ENCODE measurements at places on chromosomes 3 and 15. TPM values are rescaled to one million over a fixed set of nuclear protein-coding genes. Genes with fewer than 3 reads are reported as not detected.

IQCH gene
- total RNA-seq, result not detected

ANKRD63 gene
- total RNA-seq, result not detected

PTX3 gene
- total RNA-seq, result 9.2 TPM

ITGA11 gene
- 136 TPM for total RNA-seq

SPATA12 gene
- total RNA-seq, result not detected

GPR62 gene
- total RNA-seq, result not detected

GOLGA6L7 gene
- not detected for total RNA-seq

RTP1 gene
- total RNA-seq, result not detected

TGM5 gene
- not detected for total RNA-seq

CLDN16 gene
- not detected for total RNA-seq

CIB1 gene
- total RNA-seq, result 50.9 TPM

TERC gene
- total RNA-seq, result 260 TPM

MBD4 gene
- total RNA-seq, result 57.6 TPM

GOLGA8Q gene
- not detected for total RNA-seq

CCDC33 gene
- not detected for total RNA-seq

GRK7 gene
- not detected for total RNA-seq

CTXN2 gene
- total RNA-seq, result not detected

FAH gene
- 23.4 TPM for total RNA-seq

GOLGA6L4 gene
- not detected for total RNA-seq

SLC51B gene
- not detected for total RNA-seq

GATM gene
- total RNA-seq, result 6.1 TPM

GXYLT2 gene
- 19.5 TPM for total RNA-seq

ZNF80 gene
- 23.7 TPM for total RNA-seq

LSMEM2 gene
- not detected for total RNA-seq

DNAH12 gene
- not detected for total RNA-seq

CCDC54 gene
- not detected for total RNA-seq

FHIT gene
- total RNA-seq, result 0.21 TPM

RASL12 gene
- 187 TPM for total RNA-seq

ADGRG7 gene
- total RNA-seq, result not detected

GOLGA8O gene
- not detected for total RNA-seq

PP2D1 gene
- total RNA-seq, result not detected

IGSF10 gene
- 1.7 TPM for total RNA-seq

KCNMB2 gene
- total RNA-seq, result not detected

C2CD4A gene
- not detected for total RNA-seq

TM4SF1 gene
- total RNA-seq, result 487 TPM

CAND2 gene
- 14.4 TPM for total RNA-seq

PSTPIP1 gene
- total RNA-seq, result 14.6 TPM

SPRED1 gene
- 9.4 TPM for total RNA-seq

HCLS1 gene
- total RNA-seq, result 19.8 TPM

TRIP4 gene
- total RNA-seq, result 5.6 TPM

GRAMD1C gene
- total RNA-seq, result 0.21 TPM

GOLGA6L10 gene
- total RNA-seq, result 1.5 TPM

MEGF11 gene
- not detected for total RNA-seq

CNTN6 gene
- total RNA-seq, result not detected

Measured in ascending aorta (tissue), 2 donors.